ENCODE measurements at places on chromosomes 7 and 10. TPM values are rescaled to one million over a fixed set of nuclear protein-coding genes. Genes with fewer than 3 reads are reported as not detected.

DNA sequence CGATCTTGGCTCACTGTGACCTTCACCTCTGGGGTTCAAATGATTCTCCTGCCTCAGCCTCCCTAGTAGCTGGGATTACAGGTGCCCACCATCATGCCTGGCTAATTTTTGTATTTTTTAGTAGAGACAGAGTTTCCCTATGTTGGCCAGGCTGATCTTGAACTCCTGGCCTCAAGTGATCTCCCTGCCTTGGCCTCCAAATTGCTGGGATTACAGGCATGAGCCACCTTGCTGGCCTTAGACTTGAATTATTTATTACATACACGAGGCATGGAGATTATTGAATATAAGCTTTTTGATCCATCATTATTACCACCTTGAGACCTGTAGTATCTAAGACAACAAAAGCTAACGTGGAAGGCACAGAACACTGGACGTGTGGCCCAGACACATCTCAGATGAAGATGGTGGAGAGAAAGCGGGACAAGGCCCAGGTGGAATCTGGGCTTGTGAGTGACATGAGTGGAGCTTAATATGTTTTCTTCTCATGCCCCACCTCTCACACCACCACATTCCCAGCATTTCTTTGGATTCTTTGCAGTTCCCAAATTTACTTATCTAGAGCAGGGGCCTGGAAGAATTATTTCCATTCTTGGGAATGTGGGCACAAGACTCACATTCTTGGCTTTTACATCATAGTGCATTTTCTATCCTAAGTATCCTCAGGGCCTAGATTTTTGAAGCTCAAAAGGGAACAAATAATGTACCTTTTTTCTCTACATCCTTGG lies 76.6 kb downstream of the SUGCT start:
- DNase-seq, result no peak

The FANK1 gene
- polyA plus RNA-seq, result 10.9 TPM

The NUB1 gene
- 55.3 TPM for polyA plus RNA-seq

DNA sequence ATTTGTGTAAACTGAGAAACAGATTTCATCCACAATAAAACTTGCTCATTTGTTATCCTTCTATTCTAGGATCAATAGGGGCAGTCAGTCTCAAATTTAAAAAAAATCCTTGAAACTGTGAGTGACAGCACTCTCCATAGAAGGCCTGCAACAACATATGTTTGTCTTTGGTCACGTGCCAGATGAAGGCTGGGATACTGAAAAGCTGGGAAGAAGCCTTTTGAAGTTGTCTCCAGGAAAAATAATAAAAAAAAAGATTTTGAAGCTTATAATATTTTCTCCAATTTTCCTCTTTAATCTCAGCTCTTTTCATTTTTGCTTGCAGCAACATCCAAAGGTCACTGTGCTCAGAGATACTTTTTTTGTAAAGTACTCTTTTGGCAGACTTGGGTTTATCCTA lies 128.6 kb upstream of the SLC26A5 start:
- no peak for DNase-seq

The ANKRD7 gene
- 0.98 TPM for polyA plus RNA-seq
